ENCODE measurements at places on chromosomes 7 and 10.

- DNase-seq, result no peak
These were observed 603.5 kb downstream of the PHTF2 start for GRCh38 chr7:78402096-78402495.

DNA sequence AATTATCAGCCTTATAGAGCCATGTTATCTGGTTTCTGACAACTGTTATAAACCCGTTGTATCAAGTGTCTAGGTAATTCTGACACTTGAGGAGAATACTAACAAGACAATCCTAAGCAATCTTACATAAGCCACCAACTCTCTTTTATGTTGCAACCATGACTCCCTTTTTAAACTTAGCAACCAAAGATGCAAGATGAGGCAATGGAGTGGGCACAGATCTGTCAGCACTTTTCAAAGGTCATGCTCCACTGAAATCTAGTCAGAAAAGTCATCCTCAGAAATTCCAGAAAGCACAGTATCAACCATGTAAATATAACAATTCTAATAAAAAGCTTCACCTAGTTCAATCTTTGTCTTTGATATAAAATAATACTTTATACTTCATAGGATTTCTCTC, 77.0 kb upstream of the SEMA3A start:
- DNase-seq, result no peak

GRCh38 chr10:126669168-126669567, 1.3 kb downstream of the C10orf90 start:
- DNase-seq, result no peak

DNA sequence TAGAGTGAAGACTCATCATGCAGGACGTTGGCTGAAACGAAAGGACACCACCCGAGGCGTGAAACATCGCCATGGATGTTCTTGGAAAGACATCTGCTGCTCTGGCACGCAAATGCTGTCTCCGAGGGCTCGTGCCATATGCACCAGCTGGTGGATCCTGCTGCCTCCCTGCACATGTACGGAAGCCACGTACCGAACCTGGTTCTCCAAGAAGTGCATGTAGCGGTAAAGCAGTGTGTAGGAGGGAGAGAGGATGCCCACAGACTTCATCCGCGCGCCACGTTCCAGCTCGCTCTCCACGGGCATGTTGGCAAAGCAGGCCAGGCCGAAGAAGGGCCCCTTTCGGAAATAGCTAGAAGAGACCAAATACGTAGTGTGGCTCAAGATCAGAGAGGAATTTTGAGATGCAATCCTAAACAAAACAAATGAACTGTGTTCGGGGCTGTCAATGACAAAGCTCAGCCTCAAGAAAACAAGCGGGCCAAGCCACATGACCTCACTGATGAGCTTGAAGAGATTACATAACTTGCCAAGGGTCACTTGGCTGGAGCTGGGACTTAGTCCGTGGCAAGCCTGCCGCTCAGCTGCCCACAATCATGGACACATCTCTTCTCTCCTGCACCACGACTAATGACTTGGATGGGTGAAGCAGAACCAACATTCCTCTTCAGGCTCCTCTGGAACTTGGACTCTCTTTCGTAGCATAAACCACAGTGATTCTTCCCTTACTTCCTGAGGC, 16.5 kb downstream of the DENND11 start:
- no peak for DNase-seq

DNA sequence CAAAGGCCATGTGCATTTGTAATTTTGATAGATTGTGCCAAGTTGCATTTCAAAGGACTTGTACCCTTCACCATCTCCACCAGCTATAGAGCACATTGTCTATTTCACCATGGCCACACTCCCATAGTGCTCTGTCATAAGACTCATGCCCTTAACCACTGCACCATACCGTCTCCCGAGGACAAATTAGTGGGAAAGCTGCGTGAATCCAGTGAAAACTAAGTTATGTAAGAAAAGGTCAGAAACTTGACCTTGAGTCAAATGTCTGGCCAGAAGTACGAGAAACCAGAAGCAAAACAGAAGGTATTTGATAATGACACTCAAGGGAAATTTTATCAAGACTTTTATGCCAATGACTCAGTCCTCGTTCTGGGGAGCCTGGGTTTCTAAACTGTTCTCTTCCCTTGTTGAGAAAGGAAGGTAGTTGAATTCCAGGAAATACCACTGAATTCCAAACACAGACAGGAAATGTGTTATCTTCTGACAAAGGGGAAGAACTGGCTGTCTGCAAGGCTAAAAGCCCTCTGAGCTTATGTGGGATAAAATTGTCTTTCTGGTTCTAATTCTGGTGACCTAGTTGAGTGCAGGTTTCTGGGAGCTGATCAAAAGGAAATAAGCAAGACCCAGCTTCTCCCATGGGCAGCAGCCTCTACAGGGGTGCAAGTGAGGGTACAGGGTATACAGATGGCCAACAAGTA, 49.7 kb downstream of the CDK1 start:
- DNase-seq, result no peak

DNA sequence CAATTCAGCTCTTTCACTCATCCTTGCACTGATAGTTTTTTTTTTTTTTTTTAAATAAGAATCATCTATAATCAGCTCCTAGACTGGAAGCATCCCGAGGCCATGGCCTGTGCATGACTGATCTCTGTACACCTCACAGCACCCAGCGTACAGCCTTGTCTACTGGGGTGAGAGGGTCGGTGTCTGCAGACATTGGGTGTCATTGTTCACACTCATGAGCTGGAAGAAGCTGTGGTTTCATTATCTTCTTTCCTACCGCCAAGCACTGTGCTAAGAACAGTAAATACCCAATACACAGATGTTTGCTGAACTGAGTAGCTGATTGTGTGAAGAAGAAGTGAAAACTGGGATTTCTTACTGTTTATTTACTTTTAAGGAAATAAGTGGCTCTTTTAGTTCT, 123.6 kb downstream of the CLEC2L start:
- no peak for DNase-seq

- DNase-seq, result no peak
These were observed 54.3 kb downstream of the INSYN2A start for GRCh38 chr10:127142136-127142535.

DNA sequence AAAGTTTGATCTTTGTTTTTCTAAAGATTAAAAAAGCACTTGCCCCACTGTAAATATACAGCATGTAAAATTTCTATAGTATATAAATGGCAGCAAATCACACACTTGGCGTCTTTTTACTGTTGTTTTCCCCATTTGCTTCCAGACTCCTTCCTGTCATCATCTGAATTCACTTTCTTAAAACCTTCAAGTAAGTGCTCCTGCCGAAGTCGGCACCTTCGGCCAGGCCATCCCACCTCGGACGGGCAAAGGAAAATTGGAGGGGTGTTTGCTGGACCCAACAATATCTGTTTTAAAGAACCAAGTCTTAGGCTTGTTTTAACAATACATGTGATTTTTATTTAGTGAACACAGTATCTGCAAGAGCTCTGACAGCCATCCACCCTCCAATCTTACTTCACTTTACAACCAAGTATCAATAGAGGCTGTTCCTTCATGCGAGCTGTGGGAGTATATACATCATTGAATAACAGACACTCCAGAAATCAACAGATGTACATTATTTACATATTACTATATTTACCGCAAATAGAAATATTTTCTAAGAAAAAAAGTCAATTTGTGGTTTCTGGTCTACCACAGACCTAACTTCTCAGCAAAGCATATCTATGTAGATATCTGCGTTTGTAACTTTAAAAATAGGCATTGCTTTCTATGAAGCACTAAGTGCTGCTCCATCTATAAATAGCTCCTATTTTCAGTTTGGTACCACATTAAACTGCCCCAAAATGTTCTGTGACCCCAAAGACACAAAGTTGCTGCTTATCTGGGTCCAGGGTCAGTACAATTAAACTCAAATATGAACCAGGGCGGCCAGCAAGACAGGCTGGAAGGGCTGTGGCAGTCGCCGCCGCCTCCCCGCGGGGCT, 110.7 kb downstream of the CYTH3 start:
- no peak for DNase-seq

DNA sequence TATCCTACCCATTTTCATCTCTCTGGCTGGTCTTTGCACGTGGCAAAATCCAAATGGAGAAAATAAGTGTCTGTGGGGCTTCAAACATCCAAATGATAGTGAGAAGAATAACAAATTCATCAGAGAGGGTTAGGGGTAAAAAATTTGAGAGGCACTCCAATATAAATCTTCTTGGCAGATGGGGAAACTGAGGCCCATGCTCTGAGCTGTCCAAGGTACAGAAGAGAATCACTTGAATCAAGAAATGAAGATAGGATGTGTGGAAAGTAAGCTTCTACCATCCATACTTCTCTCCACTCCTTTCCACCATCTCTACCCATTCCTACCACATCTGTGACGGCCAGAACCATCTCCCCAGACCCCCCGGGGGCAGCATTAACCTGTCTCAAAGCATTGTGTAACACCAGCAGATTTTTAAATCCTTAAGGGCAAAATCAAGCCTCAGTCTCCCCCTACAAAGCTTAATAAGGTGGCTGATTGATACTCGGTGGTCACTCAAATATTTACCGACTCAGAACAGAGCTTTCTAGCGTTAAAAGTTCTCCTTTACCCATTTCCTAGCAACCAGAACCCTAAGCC, 818 bp downstream of the GOT1 start:
- DNase-seq, result no peak

GRCh38 chr10:37314350-37314749, 189.0 kb downstream of the ANKRD30A start:
- no peak for DNase-seq

GRCh38 chr10:17368708-17369272, 85.6 kb downstream of the ST8SIA6 start:
- DNase-seq, result no peak

- no peak for DNase-seq
These were observed 44.8 kb upstream of the ELFN1 start for GRCh38 chr7:1624999-1625927.

DNA sequence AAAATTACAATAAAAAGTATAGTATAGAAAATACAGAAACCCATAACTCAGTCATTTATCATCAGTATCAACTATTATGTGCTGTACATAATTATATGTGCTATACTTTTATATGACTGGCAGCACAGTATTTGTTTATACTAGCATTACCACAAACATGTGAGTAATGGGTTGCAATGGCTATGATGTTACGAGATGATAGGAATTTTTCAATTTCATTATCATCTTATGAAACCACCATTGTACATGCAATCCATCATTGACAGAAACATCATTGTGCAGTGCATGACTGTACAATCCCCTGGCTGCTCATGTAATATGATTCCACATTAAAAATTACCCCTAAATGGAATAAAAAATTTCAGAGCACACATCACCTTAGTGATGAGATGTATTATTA, 55.7 kb upstream of the TMEM229A start:
- no peak for DNase-seq

GRCh38 chr7:76428868-76429805, 4.4 kb downstream of the ZP3 start:
- DNase-seq, result peak; percentile 24

- DNase-seq, result no peak
These were observed 24.2 kb upstream of the RNF148 start for GRCh38 chr7:122726881-122727280.

- no peak for DNase-seq
These were observed 61.6 kb downstream of the GRK5 start for GRCh38 chr10:119268871-119269506.

- DNase-seq, result peak; percentile 16
These were observed 46.0 kb downstream of the ZNF777 start for GRCh38 chr7:149414745-149415390.

- DNase-seq, result no peak
These were observed 146.7 kb downstream of the GPR37 start for GRCh38 chr7:124618871-124619270.

- peak; percentile 10 for DNase-seq
These were observed 271.7 kb downstream of the TRIL start for GRCh38 chr7:28686418-28686800.

DNA sequence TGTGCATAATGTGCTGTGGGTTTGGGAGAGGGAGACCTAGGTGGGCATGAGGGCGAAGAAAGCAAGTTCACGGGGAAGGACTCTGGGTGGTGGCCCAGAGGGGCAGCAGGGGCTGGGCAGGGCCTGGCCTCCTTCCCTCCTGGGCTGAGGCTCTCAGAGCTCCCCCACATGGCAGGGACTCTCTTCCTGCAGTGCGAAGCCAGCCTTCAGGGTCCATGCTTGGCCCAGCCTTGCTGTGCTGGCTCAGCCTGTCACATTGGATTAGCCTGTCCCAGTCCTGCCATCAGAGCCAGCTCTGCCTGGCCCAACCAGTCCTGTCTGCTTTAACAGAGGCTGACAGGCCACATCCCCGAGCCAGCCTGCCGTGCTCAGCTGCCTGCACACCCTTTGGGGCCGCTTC, 20.4 kb upstream of the ZNF488 start:
- DNase-seq, result no peak

DNA sequence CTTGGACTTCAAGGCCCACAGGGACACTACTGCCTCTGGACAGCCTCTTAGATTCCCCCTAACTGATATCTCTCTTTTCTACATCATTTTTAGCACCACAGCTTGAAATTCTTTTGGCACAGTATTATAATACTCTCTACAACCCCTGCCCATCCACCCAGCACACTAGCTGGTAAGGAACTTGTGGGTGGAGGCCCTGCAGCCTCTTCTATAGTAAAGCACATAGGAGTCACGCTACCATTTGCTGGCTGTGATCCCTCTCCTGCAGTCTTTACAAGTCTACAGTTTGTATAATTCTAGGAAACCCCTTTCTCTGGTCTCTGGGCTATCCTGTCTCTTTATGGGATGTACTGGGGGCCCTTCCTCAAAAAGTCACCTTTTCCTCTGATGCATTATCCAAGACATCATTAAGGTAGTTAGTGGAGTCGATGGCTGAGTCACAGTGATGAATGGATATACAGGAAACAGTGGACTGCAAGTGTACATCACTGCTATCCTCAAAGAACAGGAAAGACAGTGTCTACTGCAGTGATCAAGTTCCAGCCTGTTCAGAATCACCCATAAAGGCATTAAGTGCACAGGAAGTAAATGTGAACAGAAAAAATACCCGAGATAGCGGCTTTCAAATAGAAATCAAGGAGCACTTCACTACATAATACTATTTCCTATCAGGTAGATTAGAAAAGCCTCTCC, 54.4 kb downstream of the STK17A start:
- DNase-seq, result no peak

- DNase-seq, result no peak
These were observed 41.5 kb upstream of the ST7 start for GRCh38 chr7:116911801-116912200.

- DNase-seq, result no peak
These were observed 127.8 kb downstream of the EMX2 start for GRCh38 chr10:117670116-117670904.

- DNase-seq, result no peak
These were observed 519.7 kb downstream of the LRMDA start for GRCh38 chr10:75950997-75951589.

GRCh38 chr10:100347568-100348195, 649 bp downstream of the SCD start:
- no peak for DNase-seq

- DNase-seq, result no peak
These were observed 61.9 kb upstream of the NKX6-2 start for GRCh38 chr10:132847856-132848255.

DNA sequence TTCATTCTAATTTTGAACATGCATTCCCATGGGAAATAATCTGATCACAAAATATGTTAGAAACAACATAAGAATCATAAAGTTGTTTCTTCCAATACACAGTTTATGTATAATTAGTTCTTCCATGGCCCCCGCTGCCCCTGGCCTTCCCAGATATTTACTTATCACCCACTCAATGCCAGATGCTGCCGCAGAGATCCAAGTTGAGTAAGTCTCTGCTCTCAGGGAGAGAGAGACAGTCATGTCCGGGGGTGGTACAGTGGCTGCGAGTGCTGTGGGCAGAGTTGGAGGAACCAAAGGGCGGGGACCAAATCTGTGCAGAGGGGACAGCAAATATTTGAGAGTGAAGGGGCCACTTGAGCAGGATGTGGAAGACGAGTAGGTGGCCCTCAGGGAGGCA, 37.1 kb downstream of the COL26A1 start:
- no peak for DNase-seq

All from GM04504 (cell line).